ENCODE measurements at places on chromosomes 2 and 18. TPM values are rescaled to one million over a fixed set of nuclear protein-coding genes. Genes with fewer than 3 reads are reported as not detected.

GRCh38 chr18:49321797-49322461 lies 138.5 kb downstream of the DYM start:
- no peak for DNase-seq

- no peak for DNase-seq
Measured at GRCh38 chr2:10235099-10235908, 67.4 kb upstream of the HPCAL1 start.

DNA sequence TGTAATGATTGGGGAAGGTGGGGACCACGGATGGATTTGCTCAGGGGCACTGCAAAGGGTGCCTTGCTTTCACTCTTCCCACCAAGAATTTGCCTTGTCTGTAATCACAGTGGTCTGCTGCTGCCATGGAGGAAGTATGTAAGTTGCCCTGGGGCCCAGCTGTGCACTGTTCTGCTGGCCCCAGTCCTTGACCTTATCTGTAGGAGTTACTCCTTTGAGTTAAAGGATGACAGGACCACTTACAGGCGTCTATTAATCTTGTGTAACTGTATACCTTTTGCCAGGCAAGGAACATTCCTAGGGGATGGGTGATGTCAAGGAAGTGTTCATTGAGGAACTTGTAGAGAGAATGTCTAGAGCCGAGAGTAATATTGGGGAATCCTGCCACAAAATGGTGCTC lies 212.8 kb upstream of the LRRTM1 start:
- no peak for DNase-seq

GRCh38 chr2:213316001-213316735 lies 31.9 kb downstream of the SPAG16 start:
- DNase-seq: no peak

DNA sequence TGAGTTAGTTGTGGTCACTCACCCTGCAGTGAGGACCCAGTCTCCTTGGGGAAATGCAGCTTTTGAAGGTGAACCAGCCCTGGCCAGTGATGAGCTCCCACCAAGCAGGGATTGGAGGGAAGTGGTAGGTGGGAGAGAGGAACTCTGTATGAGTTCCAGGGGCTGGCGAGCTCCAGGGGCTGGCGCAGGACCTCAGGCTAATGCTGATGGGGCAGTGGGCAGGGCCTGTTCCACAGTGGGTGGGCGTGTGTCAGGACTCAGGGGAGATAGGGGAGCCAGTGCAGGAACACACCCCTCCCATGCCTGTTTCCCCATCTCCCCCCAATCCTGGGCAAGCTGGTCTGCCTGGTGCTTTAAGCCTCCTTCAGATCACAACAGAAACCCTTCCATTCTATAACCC lies 208.4 kb downstream of the DYSF start:
- DNase-seq: no peak

The C2orf78 gene
- not detected for total RNA-seq

The CTNNA2 gene
- total RNA-seq: not detected

Measured in CD4-positive, CD25-positive, alpha-beta regulatory T cell (primary cell).